ENCODE measurements at places on chromosomes 16 and 17.

- DNase-seq: no peak
Observed at GRCh38 chr17:64778240-64779097, 116.4 kb upstream of the SMURF2 start.

- no peak for DNase-seq
Observed at GRCh38 chr16:49341706-49342105, 31.9 kb upstream of the C16orf78 start.

DNA sequence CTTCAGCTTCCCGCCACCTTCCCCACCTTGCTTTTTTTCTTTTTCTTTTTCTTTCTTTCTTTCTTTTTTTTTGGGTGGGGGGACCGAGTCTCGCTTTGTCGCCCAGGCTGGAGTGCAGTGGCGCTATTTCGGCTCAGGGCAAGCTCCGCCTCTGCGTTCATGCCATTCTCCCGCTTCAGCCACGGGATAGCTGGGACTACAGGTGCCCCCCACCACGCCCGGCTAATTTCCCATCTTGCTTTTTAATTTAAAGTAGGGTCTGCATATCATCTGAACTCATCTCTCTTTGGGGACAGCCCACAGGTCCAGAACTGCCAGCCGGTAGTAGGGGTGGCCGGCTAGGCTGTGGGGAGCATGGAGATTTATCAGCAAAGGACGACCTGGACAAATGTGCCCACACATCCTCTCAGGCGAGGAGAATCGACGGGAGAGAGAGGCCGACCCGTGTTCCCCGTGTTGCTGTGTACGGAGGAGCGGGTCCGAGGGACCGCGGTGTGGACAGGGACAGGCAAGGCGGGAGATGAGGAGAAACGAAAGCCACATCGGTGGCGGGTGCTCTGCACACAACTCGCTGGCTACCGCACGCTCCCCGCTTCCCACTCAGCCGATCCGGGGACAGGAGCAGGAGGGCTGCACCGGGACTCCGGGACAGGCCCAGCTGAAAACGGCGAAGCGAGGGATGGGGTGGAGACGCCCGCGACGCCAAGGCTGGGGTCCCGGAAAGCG is 2.4 kb downstream of the MT1M start:
- DNase-seq: no peak

DNA sequence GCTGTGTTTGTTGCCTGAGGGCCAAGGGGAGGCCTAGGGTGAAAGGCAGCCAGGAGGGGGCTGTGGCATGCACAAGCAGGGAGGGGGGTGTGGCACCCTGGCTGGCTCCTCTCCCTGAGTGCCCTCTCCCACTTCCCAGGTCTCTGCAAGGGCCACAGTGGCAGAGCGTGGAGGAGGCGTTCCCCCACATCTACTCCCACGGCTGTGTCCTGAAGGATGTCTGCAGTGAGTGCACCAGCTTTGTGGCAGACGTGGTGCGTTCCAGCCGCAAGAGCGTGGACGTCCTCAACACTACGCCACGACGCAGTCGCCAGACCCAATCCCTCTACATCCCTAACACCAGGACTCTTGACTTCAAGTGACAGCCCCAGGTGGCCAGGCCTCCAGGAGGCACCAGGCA is 3.5 kb upstream of the TCF25 start:
- DNase-seq: no peak

DNA sequence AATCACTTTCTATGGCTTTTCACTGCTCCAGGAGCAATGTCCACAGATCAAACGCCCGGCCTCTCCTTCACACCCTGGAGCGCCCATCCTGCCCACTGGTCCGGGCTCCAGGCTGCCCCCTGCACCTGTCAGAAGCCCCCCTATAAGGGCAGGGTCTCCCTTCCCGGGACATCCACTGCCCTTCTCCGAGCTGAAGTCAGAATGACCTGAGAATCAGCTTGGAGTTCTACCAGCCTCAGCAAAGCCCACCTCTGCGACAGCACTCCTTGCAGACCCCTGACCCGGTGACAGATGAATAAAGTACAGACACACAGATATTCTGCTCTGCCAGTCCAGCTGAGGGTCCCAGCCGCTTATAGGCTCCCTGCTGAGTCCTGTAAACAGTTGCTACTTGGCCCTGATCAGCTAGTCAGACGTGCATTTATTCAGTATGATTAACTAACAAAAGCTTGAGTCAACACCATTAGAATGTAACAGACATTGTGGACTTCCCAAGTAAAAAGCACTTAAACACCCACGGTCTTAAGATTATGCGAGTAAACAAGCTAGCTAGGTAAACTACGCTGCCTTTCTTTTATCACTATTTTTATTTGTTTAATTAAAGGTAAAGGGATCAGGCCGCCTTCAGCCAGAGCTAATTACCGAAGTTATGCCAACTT is 4.8 kb downstream of the SLC7A5 start:
- no peak for DNase-seq

GRCh38 chr16:84120023-84120422 is 3.3 kb upstream of the MBTPS1 start:
- DNase-seq: no peak

- DNase-seq: no peak
Observed at GRCh38 chr17:66200685-66201092, 8.8 kb upstream of the CEP112 start.

DNA sequence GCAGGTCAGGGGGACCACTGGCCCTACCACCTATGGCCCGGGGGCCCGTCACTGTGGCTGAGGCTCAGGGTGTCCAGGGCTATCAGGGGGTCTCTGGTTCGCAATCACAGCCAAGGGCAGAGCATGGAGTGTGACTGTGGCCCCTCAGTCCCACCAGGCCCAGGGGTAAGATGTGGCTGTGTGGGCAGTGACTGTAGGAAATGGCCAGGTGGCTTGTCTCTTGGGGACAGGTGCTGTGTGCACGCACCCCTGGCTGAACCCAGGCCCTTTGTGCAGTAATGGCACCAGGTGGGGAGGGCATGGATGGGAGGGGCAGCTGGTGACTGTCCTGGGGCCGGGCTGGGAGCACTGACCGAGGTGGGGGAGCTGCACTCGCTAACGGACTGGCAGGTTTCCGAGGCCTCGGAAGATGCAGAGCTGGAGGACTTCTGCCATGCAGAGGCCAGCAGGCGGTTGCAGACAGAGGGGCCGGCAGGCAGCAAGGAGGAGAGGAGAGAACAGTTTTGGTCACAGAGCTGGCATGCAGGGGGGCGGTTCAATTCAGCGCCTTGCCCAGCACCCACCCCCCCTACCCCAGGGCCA is 18.8 kb downstream of the IL34 start:
- DNase-seq: no peak

GRCh38 chr17:50147841-50148225 is 2.6 kb downstream of the PPP1R9B start:
- no peak for DNase-seq

DNA sequence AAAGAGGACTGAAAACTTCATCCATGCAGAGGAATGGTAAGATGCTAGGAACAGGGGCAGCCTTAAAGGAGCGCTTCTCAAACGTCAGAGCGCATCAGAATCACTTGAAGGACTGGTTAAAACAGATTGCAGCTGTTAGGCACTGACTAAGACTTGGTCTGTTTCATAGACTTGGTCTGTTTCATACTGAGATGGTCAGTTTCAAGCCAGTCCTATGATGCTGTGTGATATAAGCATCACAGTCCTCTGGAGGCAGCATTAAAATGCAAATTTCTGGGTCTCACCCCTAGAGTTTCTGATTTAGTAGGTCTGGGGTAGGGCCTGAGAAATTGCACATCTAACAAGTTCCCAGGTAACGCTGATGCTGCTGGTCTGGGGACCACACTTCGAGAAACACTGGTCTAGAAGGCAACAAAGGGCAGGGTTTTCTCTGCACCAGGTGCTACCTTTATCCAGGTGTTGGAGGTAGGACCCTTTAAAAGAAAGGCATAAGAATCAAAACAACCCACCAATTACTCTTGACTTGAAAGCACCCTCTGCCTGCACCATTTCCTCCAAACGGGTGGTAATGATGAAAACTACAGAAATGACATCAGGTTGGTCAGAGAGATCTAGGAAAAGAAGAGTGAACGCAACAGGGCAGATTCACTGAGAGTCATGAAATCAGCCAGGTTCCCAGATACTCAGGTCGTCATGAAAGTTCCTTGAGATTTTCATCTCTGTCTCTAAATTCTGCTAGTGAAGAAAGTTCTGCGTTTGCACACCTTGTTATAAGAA is 95.0 kb upstream of the RCVRN start:
- no peak for DNase-seq

GRCh38 chr17:72125742-72126141 is 4.9 kb downstream of the SOX9 start:
- no peak for DNase-seq

DNA sequence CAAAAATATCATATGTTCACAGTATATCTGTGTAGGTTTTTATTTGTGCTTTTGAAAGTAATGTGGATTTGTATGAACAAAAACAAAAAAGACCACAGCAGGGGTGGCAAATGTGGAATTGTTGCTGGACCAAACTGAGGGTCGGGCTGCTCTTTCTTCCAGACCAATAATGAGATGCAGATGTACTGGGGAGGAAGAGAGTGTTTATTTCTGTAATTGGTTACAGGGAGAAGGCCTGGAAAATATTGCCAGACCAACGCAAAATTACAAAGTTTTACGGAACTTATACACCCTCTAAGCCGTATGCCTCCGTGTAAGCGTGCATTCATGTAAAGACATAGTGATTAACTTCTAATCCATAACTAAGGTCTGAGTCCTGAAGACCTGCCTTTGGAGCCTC is 353.9 kb upstream of the C16orf82 start:
- DNase-seq: no peak

DNA sequence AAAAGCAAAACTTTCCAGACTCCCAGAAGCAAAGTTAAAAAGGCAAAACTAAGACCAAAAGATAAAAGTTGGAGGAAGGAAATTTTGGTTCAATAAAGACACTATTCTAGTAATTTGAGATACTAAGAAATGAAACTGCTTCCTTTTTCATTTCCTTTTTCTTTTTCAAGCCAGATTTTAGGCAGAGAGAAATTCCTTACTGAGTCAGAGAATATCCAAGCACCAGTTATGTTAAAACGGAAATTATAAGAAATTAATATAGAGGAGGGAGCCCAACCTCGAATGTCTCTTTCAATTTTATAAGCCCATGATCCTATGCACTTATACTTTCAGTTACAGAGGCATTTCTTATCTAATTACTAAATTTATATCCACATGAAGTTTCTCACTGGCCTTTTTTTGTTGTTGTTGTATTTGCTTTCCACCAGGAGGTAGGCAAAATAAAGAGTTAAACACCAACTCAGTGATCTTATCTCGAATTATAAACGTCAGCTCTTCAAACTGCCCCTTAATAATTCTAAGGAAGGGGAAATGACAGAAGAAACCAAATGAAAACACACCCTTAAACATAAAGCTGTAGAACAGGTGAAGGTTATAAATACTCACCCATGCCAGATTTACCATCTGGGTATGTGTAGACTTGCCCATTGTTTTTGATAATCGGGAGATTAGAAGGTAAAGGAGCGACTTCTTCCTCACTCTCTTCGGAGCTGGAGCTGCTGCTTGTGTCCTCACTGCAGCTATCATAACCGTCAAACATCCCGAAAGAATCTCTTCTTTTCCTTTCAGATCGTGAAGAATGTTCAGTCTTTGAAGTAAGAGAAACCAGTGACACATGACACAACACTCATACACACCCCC is 35.2 kb downstream of the MBTD1 start:
- DNase-seq: no peak

GRCh38 chr17:71334048-71334751 is 786.6 kb upstream of the SOX9 start:
- DNase-seq: no peak

DNA sequence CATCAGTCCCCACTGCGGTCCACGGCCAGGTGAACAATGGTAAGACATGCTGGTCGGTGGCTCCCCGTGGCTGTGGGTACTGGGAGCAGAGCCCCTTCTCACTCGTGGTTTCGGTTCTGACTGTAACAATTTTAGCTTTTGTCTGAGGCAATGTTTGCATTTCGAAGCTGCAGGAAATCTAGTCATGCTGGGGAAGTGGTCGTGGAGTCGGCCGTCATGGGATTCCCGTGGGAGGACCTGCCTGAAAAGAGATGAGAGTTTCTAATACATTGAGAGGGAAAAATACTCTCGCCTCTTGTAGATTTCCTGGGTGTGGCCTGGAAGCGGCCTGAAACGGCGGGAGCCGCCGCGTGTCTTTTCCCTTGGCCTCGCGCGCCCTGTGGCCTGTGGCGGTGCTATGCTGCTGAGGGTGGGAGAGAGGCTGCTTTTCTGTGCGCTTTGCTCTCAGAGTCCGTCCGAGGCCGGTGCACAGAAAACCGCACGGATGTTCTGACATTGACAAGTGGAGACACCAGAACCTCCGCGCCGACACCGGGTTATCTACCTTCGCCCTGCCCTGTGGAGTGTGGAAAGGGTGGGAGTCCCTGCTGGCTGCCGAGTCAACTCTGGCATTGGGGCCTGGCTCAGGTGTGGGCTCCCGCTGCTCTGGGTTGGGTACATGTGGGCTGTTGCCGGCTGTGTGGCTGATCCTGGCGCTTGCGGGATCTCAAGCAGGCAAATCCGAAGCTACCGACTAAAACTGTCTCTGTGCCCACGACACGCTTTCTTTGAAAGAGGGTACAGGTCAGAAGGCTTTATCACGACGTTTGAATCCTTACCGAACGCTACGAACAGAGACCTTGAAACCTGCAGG is 60.8 kb downstream of the WDR45B start:
- DNase-seq: no peak

DNA sequence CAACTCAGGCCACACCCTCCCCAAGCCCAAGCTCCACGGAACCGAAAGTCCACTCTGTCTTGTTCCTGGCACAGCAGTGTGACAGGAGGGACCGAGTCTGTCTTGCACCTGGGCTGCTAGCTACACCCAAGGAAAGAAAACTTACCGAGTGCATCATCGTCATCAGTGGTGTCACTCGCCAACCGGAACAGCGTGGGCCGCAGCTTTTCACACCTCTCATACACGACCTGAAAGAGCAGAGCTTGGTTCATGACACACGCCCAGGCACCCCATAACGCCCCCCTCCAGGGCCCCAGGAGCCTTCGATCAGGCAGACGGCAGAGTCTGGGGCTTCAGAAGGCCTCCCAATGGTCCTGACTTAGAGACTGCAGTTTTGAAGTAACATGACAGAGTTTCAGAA is 27.5 kb downstream of the GGA2 start:
- no peak for DNase-seq

DNA sequence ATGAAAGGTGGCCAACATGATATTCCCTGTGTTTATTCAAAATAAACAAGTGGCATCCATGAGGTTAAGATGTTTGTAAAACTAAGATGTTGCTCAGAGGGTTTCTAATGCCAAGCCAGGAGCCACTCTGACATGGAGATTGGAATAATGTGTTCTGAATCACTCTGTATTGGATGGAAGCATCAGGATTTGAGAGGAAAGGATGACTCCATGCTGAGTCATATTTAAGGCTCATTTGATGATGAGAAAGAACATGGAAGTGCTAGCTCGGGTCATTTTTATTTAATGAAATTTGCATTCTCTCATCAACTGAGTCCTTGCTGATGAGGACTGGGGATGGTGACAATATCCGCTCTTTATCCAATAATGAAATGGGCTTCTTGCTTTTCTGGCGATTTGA is 6.2 kb downstream of the VAT1L start:
- DNase-seq: no peak

- DNase-seq: no peak
Observed at GRCh38 chr16:65809627-65810026, 556.9 kb upstream of the CDH5 start.

DNA sequence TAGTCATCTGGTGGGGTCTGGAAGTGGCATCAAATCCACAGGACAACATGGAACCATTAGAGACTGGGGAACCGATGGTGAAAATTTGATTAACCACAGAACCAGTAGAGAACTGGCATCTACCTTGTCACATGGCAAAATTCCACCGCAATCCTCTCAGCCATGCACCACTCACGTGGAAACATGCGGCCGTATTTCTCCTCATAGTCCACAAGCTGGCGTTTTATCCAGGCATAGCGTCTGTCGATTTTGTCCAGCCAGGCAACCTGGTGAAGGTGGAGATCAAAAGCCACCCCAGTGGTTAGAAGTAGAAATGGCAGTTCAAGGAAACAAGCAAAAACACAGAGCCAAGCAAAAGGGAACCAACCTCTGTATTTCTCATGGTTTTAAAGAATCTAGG is 87.6 kb downstream of the VPS53 start:
- DNase-seq: no peak

All from vagina (tissue), 2 donors.